ENCODE measurements at places on chromosomes 1 and 21.

DNA sequence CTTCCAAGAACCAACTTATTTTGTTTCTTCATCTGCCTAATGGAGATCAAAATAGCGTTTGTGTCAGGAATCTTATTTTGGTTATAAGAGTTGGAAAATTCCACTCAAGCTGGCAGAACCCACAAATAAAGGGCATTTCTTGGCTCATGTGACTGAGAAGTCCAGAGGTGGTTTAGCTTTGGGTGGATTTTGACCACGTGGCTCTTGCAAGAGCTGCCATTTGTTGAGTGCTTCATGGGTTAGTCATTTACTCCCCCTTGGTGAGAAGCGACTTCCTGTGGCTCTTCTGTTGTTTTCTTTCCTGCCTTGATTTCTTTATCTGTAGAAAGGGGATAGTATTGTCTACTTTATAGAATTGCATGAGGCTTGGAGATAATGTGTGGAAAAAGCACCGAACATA lies 9.5 kb upstream of the RNF186 start:
- H3K36me3 ChIP-seq: no peaks in the 10 kb centered on the region
- DNase-seq: no peak
- H3K4me3 ChIP-seq: no peak overlapping the region
- H3K27me3 ChIP-seq: no peaks in the 10 kb centered on the region
- no peak overlapping the region for H3K27ac ChIP-seq

GRCh38 chr1:2330519-2331199 lies 60.7 kb downstream of the MORN1 start:
- no peak overlapping the region for H3K4me3 ChIP-seq
- no peaks in the 10 kb centered on the region for H3K36me3 ChIP-seq
- H3K27ac ChIP-seq: no peak overlapping the region
- no peaks in the 10 kb centered on the region for H3K27me3 ChIP-seq
- no peaks in the 10 kb centered on the region for H3K4me1 ChIP-seq

DNA sequence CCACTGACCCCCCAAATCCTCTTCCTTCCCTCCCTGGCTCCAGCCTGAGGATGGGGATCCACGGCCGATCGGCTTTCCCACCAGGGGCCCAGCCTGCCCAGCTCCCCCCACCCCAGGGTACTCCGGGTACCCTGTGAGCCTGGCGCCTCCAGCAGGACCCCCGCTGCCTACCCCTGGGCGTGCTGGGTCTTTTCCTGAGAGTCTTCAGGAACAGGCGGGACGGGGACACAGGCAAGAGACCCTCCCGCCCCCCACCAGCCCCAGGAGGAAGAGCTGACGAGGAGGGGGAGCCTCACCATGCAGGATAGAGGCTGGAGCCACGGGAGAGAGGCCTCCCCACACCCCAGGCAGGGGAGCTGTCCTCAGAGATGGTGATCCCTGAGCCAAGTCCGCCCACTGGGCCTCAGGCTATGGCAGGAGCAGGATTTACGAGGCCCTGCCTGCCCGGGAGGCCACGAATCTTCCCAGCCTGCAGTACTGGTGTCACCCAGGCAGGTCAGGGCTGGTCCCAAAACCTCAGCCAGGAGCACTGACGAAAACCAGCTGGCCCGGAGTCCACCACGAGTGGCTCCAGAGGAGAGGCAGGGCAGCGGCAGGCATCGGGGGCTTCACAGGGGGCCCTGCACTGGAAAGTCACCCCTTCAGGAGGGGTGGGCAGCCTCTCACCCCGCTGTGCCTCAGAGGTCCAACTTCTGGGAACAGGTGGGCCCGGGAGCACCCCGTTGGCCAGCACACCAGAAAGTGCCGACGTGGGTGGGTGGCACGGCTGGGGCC lies 58.0 kb downstream of the MEGF6 start:
- no peak overlapping the region for H3K27ac ChIP-seq
- no peaks in the 10 kb centered on the region for H3K27me3 ChIP-seq
- H3K4me1 ChIP-seq: no peaks in the 10 kb centered on the region
- DNase-seq: no peak
- no peak overlapping the region for H3K4me3 ChIP-seq

DNA sequence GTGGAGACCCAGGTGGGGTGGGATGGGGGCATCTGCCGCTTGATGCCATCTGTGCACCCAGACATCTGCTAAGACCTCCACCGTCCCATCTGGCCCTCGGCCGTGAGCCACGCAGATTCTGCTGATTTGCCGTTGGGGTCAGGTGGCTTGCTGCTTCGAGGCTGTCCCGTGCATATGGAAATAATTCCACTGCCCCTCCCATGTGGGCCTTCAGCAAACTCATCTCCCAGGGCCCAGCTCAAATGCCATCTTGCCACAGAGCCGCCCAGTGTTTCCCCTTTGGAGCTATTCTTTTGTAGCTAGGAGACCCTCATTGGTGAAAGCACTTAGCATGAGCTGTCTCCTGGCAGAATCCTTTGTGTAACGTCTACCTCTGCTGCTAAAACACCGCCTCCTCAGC lies 99.8 kb downstream of the KAZN start:
- no peak for DNase-seq
- no peaks in the 10 kb centered on the region for H3K4me1 ChIP-seq
- no peak overlapping the region for H3K27ac ChIP-seq
- H3K36me3 ChIP-seq: no peaks in the 10 kb centered on the region
- H3K4me3 ChIP-seq: no peak overlapping the region

DNA sequence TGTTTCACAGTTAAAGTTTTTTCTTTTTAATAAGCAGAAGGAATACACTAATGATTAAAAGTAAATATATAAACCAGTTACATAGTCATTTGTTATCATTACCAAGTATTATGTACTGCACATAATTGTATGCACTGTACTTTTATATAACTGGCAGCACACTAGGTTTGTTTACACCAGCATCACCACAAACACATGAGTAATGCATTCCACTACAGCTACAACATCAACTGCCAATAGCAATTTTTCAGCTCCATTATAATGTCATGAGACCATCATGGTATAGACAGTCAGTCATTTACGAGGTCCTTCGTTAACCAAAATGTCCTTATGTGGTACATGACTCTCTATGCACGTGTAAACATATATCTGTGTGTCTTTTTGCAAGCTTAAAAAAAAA lies 35.2 kb downstream of the SCYL3 start:
- H3K27me3 ChIP-seq: no peaks in the 10 kb centered on the region
- H3K27ac ChIP-seq: no peak overlapping the region
- H3K4me3 ChIP-seq: no peak overlapping the region
- no peaks in the 10 kb centered on the region for H3K4me1 ChIP-seq
- no peaks in the 10 kb centered on the region for H3K36me3 ChIP-seq
